Suprapubic skin (tissue), 4 donors: ENCODE measurements at places on chromosomes 13 and 19.

DNA sequence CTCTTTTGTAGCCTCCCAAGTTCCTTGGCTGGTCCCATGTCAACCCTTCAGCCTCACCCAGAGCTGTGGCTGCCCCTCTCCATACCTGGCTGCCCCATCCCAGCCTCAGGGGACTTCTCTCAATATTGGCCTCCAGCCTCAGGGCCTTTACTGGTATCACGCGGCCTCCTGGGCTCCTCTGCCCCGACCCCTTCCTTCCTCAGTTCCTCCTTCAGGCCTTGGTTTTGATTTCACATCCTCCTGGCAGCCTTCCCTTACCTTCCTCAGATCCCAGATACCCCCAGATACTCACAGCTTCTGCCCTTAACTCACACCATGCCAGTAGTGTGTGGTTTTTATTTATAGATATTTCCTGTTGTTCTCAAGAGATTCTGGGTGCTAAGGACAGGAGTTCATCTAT lies 12.8 kb upstream of the SCN1B start:
- DNase-seq: no peak

GRCh38 chr19:48737360-48737998 lies 2.9 kb downstream of the RASIP1 start:
- no peak for DNase-seq

GRCh38 chr19:34313188-34313587 lies 51.8 kb upstream of the GPI start:
- DNase-seq: no peak

DNA sequence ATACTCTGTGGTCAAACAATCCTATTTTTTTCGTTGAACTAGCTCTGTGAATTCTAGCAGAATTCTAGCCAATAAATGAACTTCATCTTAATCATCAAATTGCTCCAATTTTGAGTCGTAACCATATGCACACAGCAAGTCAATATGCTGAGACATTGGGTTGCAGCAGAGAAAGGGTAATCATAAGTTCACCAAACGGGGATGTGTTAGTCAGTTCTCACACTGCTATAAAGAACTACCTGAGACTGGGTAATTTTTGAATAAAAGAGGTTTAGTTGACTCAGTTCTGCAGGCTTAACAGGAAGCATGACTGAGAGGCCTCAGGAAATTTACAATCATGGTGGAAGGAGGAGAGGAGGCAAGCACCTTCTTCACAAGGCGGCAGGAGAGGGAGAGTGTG lies 67.7 kb upstream of the ABCC4 start:
- DNase-seq: no peak

- no peak for DNase-seq
Observed at GRCh38 chr13:27792393-27793218, at the start of gene GSX1. TSS of gene GSX1 (plus strand) at chr13:27792483. CDS start at chr13:27792691, 208 bp downstream.

GRCh38 chr19:15419413-15420025 lies 731 bp upstream of the AKAP8L start:
- no peak for DNase-seq
